ENCODE measurements at places on chromosomes 12 and 14. TPM values are rescaled to one million over a fixed set of nuclear protein-coding genes. Genes with fewer than 3 reads are reported as not detected.

GRCh38 chr12:27436768-27437167 lies 9.8 kb upstream of the SMCO2 start:
- no peak for DNase-seq

GRCh38 chr12:87142342-87142741 lies 886.2 kb upstream of the MGAT4C start:
- no peak for DNase-seq

DNA sequence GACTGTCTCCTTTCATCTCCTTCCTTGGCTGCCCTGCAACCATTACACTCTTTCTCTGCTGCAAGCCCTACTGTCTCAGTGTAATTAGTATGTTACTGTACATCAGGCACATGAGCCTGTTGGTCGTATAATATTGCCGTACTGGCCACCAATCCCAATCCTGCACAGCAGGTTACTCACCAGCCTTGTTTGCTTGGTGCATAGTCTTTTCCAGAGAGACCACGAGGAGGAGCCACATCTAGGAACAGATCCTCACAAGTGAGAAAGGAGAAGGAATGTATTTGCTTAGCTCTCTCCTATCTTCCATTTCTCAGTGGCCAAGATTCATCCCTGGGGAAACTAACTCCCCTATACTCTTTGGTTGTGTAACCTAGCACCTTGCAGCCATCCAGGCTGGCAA lies 33.0 kb upstream of the BICDL1 start:
- DNase-seq: peak; percentile 13

DNA sequence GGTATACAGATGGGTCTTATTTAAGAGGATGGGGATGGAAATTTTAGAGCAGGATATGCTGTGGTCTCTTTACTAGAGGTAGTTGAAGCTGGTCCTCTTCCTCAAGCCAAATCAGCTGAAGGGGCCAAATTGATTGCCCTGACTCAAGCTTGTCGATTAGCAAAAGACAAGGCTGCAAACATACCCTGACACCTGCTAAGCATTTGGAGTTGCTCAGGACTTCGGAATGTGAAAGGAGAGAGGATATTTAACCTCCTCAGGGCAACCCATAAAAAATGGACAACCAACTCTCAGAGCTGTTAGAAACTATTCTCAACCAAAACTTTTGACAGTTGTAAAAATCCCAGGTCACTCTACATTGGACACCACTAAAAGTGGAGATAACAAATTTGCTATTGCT lies 15.6 kb downstream of the PTGDR start:
- DNase-seq: no peak

DNA sequence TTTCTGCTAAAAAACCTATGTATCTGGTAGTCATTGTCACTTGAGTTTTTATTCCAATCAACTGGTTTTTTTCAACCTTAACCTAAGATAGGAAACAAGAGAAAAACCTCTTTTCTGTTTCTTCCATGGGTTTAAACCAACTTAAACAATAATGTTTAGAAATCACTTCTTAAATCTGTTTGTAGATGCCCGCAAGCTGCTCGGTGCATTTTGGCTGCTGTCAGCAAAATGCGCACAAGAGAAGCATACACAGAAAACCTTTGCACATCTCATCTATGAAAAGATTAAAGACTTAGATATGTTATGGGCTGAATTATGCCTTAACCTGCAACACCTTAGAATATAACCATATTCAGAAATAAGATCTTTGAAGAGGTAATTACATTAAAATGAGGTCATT lies 299.8 kb downstream of the ITPR2 start:
- DNase-seq: no peak

DNA sequence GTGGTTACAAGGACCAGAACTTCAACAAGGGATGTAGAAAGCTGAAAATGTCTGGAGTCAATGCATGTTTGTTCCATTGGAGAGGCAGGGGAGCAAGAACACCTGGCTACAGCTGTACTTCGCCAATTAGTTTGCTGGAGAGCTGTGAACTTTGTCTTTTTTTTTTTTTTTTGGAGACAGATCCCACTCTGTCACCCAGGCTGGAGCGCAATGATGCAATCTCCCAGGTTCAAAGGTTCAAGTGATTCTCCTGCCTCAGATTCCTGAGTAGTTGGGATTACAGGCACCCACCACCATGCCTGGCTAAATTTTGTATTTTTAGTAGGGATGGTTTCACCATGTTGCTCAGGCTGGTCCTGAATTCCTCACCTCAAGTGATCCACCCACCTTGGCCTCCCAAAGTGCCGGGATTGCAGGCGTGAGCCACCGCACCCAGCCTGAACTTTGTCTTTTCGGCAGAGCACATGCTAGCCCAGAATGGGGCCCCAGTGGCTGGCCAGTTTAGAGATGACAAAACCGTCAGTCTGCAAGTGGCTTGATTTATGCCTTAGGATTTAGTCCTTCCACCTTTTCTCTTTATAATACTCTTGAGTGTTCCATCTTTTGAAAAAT lies 55.5 kb downstream of the AVPR1A start:
- DNase-seq: no peak

GRCh38 chr12:80187660-80188090 lies 88.3 kb downstream of the OTOGL start:
- DNase-seq: no peak

DNA sequence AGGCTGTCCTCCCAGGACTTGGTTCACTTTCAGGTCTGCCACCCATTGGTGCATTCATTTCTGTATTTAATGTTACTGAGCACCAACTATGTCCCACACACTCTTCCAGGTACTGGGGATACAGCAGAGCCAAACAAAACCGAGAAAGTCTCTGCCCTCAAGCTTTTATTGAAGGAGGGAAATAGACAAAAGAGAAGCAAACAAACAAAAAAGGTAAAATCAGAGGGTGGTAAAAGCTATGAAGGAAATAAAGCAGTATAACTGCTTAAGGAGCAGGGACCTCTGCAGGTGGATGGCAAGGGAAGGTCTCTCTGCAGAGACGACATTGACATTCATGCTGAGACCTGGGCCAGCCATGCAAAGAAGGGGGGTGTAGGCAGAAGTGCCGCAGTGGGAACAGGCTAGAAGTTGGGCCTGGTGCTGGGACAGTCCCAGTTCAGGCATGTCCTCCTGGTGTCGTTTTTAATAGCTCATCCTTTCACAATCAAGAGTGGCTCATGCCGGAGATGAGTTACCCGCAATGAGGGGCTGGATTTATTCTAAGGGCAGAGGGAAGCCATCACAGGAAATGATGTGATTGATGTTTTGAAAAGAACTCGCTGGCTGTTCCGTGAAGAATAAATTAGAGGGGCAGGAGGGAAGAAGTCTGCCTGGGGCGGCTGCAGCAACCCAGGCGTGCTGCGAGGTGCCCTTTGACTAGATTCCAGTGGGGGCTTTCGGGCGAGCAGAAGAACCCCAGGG lies 72.8 kb downstream of the IRF2BPL start:
- no peak for DNase-seq

GRCh38 chr12:24643120-24644119 lies 305.5 kb downstream of the BCAT1 start:
- no peak for DNase-seq

DNA sequence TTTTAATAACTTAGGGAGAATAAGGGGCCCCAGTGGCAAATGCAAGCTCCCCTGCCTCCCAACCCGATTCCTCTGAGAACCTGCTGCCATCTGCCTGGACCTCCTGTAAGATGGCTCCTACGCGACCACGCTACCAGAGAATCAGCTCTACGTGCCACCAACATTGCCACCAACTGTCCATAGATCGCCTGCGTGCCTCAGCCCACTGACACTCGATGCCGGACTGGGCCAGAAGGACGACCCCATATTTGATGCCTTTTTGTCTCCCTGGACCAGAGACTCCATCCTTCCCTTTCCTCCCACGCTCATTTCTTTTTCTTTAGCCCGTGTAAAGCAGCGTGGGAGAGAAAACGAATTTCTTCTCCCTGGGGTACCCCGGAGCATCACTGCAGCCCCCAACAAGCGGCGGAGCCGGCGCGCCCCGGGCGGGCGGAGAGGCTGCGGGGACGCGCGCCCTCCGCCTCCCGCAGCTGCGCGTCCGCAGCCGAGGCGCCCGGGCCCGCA lies 565 bp upstream of the KLHL42 start:
- DNase-seq: peak; percentile 34

DNA sequence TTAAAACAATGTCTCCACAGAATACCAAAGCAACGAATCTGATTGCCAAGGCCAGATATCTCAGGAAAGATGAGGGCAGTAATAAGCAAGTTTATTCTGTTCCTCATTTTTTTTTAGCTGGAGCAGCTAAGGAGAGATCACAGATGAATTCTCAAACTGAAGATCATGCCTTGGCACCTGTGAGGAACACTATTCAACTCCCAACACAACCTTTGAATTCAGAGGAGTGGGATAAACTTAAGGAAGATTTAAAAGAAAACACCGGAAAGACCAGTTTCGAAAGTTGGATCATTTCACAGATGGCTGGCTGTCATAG lies 994 bp downstream of the PRORP start:
- no peak for DNase-seq

DNA sequence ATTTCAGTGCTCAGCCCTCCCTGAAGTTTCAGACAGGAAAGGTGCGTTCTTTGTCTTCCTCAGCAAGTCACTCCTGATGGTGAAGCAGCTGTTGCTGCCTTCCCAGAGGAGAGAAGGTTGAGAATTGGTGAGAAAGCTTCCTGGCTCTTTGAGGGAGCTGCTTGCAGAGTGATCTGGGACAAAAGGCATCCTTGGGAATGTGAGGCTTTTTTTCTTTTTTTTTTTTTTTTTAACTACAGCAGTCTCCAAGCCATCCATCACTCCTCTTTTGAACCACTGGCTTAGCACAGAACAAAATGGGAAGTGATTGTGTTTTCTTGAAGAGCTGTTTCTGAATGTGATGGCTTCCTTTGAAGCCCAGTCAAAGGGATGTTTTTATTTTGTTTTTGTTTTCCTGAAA lies 120.4 kb upstream of the LRIG3 start:
- DNase-seq: no peak

DNA sequence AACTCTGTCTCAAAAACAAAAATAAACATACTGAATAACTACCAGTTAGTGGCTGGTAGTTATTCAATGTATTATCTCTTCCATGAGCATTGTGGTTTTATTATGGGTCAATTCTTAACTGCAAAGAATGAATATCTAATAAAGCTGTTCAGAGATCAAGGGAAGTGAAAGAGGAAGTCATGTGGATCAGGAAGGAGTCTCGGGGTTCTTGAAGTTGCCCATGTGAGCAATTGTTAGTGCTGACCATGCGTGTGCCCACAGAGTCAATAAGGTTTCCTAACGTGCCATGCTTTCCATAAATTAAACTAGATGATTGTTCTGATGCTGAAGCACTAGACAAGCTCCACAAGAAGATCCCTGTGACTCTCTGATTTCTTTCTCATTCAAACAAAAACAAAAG lies 136.5 kb upstream of the CPSF6 start:
- DNase-seq: no peak

GRCh38 chr12:86660488-86661147 lies 404.4 kb upstream of the MGAT4C start:
- peak; percentile 20 for DNase-seq

DNA sequence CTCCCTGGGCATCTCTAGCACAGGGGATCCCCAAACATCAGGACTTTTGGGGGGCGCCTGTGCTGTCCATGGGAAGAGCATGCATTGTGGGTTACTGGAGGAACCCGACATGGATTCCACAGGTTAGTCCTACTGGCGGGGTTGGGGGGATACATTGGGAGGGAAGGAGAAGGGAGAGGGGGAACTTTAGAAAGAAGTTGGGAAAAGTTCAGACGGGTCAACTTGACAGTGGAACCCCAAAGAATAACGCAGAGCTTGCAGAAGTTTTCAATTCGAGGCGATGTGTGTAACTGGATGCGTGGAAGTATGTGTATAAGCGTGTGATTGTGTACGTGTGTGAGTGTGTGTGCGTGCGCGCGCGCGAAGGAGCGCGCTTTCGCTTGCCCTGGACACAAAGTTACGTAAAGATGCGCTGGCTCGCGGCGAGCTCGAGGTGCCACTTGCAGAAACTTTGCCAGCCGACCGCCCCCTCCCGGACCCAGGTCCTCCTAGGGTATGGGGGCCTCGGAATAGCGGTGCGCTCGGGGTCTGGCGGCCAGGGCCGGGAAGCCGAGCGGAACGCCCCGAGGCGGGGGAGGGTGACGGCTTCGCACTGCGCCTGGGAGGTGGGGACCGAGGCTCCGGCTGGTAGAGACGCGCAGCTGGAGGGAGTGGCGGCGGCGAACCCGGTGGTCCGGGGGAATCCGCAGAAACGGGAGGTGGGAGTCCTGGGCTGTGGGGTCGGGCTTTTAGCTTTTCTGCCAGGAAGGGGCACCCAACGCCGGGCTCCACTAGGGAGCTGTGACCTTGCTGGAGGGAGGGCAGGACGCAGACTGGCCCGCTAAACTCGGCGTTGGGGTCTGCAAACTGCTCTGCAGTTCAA lies 669 bp downstream of the RFX4 start:
- DNase-seq: no peak

- no peak for DNase-seq
Measured at GRCh38 chr14:56199095-56199981, 81.1 kb downstream of the PELI2 start.

Gene MANSC1
- total RNA-seq: 10.5 TPM

Gene RD3L
- total RNA-seq: not detected

Gene ZNF140
- total RNA-seq: 9.8 TPM

Gene CBLN3
- 2.5 TPM for total RNA-seq

Gene ASIC1
- 6.7 TPM for total RNA-seq

Gene TAS2R10
- total RNA-seq: 0.36 TPM

Gene OR6C2
- total RNA-seq: not detected
